ENCODE measurements at places on chromosomes 16 and 17. TPM values are rescaled to one million over a fixed set of nuclear protein-coding genes. Genes with fewer than 3 reads are reported as not detected.

GRCh38 chr16:10090816-10091215 lies 91.4 kb downstream of the GRIN2A start:
- DNase-seq = no peak

Gene DPEP2NB
- polyA plus RNA-seq = not detected

Gene CLTC
- 160 TPM for polyA plus RNA-seq

DNA sequence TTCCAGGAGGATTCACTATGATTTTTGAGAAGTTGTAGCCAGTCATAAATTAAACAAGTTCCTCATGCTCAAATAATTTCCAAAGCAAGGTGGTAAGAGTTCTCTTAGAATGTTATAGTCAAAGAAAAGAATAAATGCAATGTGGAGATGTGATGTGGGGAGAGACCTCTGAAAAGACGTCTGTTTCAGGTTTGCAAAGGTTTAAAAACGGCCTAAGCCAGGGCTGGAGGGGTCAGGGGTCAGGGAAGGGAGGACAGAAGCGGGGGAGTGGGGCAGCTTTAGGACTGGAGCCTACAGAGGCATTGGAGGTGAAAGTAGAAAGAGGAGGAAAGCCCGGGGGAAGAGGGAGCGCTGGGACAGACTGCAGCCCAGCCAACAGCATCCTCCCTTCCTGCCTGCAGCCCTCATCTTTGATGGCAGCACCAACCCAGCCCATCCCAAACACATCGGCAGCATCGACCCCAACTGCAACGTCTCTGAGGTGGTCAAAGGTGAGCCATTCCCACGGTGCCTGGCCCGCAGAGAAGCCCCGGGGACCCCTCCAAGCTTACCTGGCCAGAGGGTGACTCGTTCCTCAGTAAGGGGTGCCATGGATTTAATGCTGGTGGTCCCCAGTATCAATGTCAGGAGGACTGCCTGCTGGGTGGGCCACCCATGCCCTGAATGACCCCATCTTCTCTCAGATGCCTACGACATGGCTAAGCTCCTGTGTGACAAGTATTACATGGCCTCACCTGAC lies 11.4 kb downstream of the PDK2 start:
- DNase-seq = no peak

DNA sequence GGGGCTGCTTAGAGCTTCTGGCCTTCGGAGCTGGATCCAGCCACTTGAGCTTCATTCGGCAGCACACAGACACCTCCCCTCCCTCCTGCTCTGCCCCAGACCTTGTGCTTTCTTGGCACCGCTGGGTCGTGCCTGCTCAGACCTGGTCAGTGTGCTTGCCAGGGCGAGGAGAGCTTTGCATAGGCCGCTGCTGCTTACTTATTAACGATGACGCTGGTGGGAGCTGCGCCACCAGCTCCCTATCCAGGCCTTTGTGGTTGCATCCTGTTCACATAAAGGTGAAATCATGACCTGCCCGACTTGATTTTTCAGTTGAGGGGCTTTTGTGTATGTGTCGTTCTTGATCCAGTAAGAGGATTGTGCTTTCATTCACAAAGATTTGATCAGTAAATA lies 101.1 kb downstream of the MSI2 start:
- no peak for DNase-seq
